ENCODE measurements at places on chromosomes 12 and 14.

- peak; percentile 88 for DNase-seq
These were observed 480 bp downstream of the ITPK1 start for GRCh38 chr14:93115069-93115820.

DNA sequence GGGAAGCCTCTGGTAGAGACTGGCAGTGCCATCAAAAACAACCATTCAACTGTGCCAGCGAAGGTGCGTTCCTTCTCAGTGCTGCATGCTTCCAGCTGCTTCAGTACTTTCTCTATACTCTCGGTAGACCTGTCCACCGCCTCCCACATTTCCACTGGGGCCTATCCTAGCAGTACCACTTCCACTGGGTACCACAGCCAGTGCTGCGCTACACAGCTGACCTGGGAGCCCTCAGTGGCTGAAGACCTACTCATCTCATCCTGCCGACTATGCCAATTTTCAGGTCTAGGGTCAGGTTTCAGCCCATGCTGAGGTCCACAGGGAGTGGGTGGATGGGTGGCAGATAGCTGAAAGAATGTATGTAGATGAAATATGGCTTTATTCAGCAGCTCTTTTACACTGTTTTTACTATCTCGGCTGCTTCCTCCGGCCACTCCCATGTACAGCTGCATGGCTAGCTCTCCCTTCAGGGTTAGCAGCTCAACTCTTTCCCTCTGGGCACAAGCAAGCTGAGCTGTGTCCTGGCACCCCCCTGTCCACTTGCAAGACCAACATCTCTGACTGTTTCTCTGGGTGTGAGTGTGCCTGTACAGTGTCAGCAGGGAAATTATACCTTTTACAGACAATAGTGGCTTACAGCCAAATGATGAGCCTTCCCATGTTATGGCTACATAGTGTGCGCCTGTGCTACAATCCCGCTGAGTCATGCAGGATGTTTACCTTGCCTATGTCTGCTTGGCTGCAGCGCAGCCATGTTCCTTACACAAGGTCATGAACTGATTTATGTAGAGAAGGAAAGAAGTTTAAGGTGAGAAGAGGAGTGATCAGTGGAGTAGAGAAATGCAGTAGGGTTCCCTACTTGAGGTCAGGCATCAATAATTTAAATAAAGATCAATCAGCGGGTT lies 125.7 kb upstream of the DDHD1 start:
- no peak for DNase-seq

GRCh38 chr12:22032732-22033131 lies 13.3 kb upstream of the CMAS start:
- no peak for DNase-seq

DNA sequence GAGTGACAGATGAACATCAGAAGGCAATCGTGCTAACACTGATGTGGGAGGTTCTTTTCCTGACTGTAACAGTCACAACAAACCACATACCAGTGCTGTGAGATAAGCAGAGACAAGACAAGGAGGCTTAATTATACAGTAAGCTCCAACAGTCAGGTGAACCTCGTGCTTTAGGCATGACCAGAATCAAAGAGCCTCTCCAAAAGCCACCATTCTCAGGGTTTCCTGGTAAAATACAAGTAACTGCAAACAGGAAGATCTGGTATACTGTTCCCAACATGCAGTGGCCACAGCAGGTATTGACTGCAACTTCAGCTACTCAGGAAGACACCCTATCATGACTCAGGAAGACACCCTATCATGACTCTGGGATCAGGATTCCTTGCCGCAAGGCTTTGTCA lies 47.3 kb upstream of the GTF2A1 start:
- DNase-seq = no peak

DNA sequence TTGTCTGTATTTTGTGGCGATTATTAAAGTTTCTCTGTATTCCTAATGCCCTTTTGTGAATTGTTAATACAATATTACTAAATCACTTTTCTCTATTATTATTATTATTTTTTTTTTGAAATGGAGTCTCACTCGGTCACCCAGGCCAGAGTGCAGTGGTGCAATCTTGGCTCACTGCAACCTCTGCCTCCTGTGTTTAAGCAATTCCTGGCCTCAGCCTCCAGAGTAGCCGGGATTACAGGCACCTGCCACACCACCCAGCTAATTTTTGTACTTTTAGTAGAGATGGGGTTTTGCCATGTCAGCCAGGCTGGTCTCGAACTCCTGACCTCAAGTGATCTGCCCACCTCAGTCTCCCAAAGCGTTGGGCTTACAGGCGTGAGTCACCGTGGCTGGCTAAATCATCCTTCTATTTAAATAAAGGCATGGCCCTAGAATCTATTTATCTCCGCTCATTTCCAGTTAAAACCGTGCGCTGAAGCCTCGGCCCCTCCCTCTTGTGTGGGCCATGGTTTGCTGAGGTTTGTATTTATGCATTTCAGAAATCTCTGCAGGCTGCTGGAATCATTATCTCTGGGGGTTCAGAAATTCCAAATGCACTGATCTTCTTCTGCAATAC lies 1136.4 kb upstream of the TMEM132C start:
- DNase-seq = no peak

GRCh38 chr12:13165617-13166041 lies 30.9 kb upstream of the EMP1 start:
- DNase-seq = peak; percentile 47

DNA sequence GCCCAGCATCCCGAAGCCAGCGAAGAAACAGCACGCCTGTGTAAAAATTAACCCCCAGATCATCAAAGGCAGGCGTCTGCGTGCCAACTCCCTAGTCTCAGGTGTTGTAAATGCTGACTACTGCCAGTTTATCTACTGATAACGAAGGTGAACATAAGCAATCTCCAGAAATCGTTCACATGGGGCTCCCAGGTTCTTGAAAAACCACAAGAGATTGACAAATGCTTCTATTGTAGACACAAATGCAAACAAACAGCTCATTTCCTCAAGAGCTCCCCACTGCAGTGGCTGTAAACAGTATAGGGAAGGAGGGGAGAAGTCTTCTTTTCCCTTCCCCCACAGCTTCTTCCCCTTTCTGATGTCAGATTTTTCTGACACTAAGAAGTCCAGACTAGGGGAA lies 5.3 kb upstream of the PLEKHG3 start:
- peak; percentile 85 for DNase-seq

DNA sequence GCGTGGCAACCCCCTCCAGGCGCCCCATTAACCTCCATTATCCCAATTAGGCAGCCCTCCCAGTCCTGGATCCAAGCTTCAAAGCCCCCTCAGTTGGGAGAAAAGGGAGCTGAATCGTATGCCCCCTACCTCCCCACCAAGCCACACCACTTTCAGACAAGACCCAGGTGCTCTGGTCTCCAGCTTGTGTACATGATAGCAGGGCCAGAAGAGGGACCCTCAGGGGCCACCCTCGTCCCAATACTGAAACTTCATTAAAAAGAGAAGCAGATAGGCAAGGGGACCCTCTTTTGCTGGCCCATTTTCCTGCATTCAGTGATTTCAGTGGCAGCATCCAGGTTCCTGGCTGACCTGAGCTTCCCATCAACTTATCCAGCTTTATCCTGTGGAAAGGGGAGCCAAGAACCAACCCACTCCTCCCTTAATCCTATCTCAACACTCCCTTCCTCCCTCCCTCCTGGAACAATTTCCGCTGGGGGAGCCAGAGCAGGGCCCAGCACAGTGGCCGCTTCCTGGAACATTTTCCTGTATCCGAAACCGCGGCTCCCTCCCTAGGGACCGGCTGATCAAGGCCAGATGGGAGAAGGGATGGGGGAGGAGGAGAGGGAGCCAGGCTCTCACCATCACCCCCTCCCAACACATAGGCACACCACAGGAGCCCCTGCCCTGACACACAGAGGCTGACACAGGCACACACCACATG lies 9.5 kb upstream of the SP7 start:
- no peak for DNase-seq

- no peak for DNase-seq
These were observed 26.1 kb downstream of the DDX24 start for GRCh38 chr14:94054936-94055335.

DNA sequence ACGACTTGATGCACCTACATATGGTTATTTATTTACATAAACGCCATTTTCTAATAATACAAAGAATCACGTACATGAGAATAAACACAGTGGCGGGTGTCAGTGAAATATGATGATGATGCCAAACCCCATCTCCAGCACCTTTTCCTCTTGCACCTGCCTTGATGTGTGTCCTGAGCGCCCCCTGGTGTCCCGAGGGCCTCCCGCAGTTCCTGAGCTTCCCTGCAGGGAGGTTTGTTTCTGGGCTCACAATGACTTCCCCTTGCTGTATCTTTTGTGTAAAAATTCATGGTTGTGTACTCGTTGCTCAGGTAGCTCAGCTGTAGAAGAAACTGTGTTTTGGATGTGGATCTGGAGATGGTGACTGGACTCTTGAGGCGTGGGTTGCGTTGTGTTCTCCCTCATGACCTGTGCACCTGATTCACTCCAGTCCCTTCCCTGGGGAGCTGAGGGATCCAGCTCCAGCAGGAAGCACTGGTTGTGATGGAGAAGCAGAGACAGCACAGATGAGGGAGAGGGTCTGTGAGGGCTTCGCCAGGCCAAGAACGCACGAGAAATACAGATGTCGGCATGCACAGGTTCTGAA lies 1037.8 kb downstream of the TMEM121 start:
- peak; percentile 65 for DNase-seq

- DNase-seq = no peak
These were observed 200.3 kb upstream of the CAND1 start for GRCh38 chr12:67068761-67069450.

- no peak for DNase-seq
These were observed 13.3 kb upstream of the RGS6 start for GRCh38 chr14:71918955-71919354.

DNA sequence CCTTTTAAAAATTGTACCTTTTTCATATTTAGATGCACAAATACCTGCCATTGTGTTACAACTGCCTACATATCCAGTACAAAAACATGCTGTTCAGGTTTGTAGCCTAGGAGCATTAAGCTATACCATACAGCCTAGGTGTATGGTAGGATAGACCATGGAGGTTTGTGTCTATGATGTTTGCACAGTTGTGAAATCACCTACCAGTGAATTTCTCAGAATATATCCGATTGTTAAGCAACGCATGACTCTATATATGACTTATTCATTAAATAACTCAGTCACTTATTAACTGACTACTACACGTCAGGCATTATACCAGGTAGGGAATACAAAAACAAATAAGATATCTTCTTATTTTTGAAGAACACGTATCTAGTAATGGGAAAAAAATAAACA lies 26.2 kb upstream of the ETNK1 start:
- no peak for DNase-seq

GRCh38 chr14:54709444-54709843 lies 142.5 kb downstream of the SAMD4A start:
- DNase-seq = no peak

DNA sequence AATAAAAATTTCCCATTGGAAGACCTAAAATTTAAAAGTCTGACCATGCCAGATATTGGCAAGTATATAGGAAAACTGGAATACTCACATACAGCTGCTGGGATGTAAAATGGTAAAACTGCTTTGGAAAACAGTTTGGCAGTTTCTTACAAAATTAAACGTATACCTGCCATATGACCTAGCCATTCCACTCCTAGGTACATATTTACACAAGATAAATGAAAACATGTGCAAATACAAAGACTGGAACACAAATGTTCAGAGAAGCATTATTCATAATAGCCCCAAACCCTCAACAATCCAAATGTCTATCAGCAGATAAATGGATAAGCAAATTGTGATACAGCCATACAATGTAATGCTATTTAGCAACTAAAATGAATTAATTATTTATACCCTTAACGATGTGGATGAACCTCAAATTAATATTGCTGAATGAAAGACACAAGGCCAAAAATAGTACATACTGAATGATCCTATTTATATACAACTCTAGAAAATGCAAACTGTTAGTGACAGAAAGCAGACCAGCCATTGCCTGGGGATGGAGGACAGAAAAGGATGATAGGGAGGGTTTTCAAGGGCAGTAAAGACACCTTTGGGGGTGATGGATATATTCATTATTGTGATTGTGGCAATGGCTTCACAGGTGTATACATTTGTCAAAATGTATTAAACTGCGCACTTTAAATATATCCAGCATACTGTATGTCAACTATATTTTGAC lies 21.3 kb upstream of the TCP11L2 start:
- DNase-seq = no peak

GRCh38 chr14:33952541-33952940 lies 1.7 kb upstream of the EGLN3 start:
- DNase-seq = no peak

DNA sequence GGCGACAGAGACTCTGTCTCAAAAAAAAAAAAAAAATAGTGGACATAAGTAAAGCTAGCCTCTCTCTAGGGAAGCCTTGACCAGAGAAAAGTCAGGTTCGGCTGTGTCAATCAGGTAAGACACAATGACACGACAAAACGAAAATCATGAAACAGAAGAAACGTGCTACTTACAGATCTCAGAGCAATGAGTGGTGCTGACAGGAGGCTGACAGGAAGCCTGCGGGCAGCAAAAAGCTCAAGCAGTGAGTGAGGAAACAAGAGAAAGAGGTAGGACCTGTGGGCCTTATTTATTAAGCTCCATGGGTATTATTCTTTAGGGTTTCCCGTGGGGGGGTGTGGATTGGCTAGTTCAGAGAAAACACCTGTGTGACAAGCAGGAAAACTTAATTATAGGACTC lies 363.1 kb downstream of the KCNH5 start:
- no peak for DNase-seq

DNA sequence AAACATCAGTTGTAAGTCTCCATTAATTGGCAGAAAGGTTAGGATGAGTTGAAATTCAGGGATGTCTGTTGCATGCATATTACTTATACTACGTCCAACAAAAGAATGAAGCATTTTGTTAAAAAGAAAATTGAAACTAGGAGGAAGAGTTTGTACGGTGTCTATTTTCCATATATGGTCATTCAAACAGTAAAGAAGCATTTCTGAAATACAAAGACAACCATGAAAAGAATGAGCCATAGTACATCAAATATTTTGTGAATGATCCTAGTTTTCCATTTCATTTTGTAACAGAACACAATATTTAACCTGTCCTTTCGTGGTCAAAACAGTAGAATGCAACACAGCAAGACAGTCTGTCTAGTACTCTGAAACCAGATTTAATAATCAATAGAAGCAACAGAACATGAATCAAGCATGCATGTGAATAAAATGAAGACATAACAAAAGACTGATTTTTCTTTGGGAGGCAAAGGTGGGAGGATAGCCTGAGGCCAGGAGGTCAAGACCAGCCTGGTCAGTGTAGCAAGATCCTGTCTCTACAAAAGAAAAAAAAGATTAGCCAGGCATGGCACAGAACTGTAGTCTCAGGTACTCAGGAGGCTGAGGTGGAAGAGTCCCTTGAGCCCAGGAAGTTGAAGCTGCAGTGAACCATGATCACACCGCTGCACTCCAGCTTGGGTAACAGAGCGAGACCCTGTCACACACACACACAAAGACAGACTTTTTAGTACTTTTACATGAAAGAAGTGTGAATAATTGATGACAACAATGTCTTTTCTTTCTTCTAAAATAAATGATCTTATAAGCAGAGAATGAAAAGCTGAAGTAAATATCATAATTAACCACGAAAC lies 156.0 kb downstream of the LRIG3 start:
- no peak for DNase-seq
